Epithelial cell of prostate (primary cell): ENCODE measurements at places on chromosomes 2 and 18.
A peak's percentile ranks its signal among the peaks of the same experiment; 100 is the strongest.

DNA sequence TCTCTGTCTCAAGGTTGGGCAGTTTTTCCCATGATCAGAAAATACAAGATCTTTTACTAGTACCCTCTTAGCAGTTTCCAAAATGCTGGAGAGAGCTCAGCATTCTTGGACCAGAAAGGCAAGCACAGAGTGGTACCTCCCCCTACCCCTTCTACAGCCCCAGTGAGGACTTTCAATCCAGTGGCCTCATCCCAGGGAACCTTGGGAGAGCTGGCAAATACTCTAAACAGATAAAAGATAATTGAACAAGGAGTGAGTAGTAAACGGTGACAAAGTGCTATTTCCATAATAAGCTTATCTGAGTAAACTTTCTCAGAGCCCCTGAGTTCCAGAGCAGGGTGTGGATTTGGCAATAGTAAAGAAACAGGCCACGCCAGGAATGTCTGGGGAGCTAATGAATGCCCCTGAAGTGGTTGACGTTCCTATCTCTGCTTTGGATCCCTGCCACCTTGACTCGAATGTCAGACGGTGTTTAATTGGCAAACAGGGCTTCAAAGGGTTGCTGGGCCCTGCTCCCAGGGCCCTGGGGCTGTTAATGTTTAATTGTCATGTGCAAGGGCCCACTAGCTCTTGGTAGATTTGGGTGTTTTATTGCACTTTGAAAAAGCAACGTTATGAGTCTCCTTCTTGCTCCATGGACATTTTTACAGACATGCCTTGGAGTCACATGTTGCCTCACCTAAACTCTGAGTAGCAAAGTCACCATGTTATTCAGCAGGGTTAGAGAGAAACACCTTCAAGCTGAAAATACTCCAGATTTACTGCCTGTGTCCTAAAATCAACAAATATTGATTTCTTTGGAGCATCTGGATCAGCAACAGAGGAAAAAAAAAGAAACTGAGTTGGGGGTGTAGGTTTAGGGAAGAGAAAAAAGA is 239.9 kb downstream of the CYRIA start:
- no peak for DNase-seq

- DNase-seq, result peak; percentile 57
Measured at GRCh38 chr2:100767224-100767653, 52.7 kb upstream of the NPAS2 start.

DNA sequence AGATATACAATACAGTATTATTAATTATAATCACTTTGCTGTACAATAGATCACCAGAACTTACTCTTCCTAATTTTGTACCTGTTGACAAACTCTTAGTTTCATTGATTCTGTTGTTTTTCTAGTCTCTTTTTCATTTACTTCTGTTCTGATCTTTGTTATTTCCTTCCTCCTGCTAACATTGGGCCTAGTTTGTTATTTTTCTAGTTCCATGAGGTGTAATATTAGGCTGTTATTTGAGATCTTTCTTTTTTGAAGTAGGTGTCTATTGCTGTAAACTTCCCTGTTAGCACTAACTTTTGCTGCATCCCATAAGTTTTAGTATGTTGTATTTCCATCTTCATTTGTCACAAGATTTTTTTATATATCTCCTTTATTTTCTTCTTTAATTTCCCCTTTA is 55.1 kb downstream of the LIMS1 start:
- DNase-seq, result no peak

GRCh38 chr2:64622443-64623241 is 31.1 kb downstream of the SERTAD2 start:
- no peak for DNase-seq

DNA sequence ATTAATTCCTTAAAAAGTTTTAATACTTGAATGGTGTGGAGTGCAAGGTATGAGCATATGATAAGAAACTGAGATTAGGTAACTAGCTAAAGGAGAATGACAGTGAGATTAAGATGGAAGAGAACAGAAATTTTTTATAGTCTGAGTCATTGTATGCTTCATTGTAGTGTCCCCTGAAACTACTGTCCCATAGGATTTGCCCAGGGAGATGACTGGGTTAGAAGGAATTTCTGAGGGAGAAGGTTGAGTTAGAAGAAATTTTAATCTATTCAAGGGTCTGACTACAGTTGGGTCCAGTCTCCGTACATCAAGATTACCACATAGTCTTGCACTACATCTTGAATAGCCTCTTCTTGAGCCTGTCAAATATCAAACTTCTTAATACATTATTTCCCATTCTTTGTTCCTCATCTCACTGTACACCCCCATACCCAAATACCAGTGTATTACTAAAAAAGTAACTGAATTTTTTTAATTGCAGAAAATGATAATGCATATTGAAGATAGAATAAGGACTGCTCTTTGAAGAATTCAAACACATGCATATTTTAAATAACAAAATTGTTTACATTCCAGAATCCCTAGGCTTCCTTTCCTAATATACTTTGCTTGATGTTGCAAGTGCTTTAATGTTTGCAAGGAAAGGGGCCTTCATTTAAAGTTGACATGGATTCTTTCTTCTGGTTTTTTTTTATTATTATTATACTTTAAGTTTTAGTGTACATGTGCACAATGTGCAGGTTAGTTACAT is 314.3 kb upstream of the COL3A1 start:
- DNase-seq, result no peak

DNA sequence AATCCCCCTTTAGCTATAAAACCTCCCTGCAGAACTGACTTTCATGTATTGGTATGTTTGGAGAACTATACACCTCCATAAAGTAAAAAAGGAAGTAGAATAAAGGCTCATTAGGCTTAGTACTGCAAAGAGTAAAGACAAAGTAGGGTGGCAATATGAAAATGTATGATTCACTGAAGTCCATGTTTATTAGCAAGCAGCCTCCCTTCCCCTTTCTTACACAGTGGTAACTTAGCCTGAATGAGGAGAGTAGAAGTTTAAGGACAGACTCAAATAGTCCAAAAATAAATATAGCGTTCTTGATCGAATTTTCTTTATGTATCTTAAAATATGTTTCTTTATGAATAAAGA is 1.5 kb downstream of the ZNF804A start:
- no peak for DNase-seq

DNA sequence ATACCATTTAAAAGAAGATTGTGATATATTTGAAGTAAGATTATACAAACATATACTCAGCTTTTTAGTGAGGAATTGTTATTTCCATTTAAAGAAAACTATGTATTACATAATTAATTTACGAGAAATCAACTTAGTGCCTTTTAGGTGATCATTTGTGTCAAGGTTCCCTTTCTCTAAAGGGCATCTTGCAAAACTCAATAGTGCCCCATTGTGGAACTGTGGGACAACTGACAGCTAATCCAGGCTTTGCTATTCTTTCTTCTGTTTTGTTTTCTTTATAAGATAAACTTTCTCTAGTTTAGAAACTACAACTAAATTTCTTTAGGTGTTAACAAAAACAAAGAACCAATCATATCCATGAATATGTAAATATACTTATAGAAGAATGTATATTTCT is 24.3 kb upstream of the VIT start:
- no peak for DNase-seq

GRCh38 chr2:31191931-31192330 is 25.4 kb downstream of the CAPN14 start:
- DNase-seq, result no peak

DNA sequence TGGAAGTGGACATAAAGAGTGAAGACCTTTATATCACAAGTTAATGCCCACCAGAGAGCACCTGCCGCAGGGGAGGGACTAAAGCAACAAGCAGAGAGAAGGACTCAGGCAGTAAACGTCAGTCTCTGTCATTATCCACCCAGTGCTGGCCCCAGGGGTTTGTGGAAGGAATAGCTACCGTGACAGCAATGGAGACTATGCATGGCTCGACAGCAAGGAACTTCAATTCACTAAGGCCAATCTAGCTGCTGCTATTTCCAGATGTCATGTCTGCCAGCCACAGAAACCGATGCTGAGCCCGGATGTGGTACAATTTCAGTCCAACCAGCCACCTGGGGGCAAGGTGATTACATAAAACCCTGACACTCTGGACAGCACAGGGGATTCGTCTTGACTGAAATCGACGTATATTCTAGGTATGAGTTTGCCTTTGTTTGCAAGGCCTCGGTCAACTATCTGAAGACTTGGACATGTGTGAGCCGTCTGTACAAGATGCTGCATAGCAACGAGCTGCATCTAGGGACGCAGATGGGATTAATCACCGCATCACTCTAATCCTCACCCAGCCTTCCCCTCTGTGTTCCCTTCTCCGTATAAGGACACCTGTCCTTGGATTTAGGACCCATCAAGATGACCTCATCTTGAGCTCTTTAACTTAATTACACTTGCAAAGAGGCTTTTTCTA is 154.1 kb upstream of the SH3BP4 start:
- no peak for DNase-seq
